GM13976 (cell line): ENCODE measurements at places on chromosomes 7 and 10.
A peak's percentile ranks its signal among the peaks of the same experiment; 100 is the strongest.

GRCh38 chr10:122311716-122312115, 40.6 kb downstream of the BTBD16 start:
- DNase-seq: no peak

GRCh38 chr10:6343305-6344010, 140.7 kb downstream of the PFKFB3 start:
- no peak for DNase-seq

GRCh38 chr10:102264371-102264770, 19.0 kb downstream of the GBF1 start:
- no peak for DNase-seq

DNA sequence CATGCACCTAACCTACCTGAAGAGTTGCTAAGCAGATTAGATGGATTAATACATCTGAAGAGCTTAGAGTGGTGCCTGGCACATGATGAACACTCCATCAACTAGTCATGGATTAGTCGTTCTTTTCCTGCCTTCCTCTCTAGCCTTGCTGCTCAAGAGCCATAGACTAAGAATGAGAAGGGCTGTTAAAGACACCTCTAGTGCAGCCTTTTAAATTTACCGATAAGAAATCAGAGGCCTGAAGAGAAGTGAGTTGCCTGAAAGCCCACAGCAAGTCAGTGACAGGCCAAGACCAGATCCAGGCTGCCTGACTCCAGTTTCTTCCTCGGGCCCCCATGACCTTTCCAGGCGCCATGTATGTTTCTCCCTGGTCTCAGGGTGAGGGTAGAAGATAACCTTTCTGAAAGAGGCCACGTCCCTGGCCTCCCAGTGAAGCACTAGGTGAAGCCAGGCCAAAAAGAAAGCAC, 6.5 kb downstream of the TSPAN15 start:
- DNase-seq: no peak

DNA sequence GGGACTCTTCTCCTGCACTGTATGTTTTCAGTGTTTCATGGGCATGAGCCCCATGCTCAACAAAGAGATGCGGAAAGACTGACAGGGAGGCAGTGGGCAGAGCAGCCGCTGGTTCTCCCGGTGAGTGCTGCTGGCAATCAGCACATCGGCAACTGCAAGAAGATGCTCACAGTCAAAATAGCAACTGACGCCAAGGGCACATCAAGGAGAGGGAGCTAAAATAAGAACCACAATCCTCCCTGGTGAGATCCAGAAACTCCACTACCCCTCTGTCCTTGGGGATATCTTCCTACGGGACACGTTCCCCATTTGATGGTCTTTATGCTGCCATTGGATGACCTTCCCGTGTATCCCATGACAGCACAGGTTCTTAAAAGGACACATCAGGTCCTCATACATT, 28.9 kb upstream of the SVIL start:
- no peak for DNase-seq

DNA sequence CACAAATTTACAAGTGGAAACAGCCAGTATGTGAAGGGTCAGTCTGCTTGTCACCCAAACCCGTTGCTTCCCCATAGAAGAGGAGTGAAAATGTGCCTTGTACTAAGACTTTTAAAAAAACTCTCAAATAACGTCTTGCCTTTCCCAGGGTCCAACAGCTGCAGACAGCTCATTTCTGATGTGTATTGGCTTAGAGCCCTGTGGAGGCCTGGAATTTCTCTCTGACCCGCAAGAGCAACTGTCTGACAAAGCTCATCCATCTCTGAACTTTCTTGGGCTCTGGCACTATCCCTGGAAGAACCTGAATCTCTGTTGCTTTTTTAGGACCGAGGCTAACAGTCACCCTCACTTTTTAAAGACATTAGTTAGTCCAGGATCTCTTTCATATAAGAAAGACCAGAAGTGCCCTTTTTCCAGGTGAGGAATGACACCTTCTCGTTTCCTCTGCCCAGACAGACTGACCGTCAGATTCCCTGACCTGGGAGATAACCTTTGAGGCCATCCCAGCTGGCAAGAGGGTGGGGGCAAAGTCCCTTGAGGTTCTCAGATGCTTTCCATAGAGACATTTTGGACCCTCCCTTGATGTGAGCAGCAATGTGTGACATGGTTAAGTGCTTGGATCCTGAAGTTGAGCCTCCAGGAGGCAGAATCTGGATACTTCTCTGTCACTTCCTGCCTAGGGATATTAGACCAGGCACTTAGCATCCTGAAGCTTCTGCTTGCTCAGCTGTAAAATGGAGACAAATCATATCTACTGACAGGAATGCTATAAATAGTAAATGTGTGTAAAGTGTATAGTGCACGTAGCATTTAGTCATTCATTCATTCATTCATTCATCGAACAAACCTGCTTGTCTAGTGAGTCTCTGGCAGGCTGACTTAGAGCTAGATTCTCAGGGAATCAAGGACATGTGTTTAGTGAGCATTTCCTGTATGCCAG, 4.5 kb upstream of the NODAL start:
- no peak for DNase-seq

DNA sequence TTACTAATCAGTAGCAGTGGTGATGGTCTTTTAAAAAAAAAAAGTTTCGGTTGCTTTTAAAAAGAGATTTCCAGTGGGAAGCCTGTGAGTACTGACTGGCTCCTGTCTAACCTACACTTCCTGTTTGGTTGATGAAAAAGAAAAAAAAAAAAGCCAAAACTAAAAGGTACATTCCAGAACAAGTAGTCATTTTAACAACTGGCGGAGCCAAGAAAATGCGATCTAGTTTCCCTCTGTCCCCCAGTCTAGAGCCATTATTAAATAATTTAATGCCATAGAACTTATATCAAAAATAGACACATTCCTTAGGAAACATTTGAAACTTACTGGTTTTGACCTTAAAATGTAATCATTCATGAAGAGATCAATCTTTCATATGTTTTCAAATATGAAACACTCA, 254.2 kb upstream of the C7orf33 start:
- no peak for DNase-seq

DNA sequence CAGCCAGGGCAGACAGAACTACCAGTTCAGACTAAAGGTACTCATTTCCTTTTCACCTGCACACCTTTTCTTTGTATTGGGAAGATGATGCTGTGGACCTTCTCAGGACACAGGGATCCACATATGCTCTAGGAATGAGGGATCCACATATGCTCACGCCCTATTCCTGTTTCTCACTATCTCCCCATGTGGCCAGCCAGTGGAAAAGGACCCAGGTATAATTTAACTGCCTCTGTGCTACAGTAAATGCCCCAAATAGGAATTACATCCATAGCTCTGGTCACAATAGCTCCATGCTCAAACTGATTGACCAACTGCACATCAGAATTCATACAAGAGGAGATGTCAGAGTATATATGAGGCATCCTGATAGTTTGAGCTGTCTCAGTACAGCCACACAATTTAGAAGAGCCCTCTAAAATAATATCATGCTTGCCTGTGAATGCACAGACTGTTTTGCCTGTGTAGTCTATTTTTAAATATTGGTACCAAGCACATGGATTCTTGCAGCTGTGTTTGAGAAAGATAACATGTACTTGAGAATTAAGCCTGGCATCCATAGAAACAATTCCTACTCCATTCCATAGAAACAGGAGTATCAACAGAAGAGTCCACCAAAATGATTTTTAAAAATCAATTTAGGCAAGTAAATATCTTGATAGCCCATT, 43.7 kb downstream of the CTTNBP2 start:
- DNase-seq: no peak

GRCh38 chr7:142508251-142508650, 241.0 kb upstream of the PRSS1 start:
- DNase-seq: no peak

GRCh38 chr10:117621795-117622420, 79.4 kb downstream of the EMX2 start:
- no peak for DNase-seq

- DNase-seq: no peak
Measured at GRCh38 chr10:116831790-116832189, 17.5 kb upstream of the ENO4 start.

DNA sequence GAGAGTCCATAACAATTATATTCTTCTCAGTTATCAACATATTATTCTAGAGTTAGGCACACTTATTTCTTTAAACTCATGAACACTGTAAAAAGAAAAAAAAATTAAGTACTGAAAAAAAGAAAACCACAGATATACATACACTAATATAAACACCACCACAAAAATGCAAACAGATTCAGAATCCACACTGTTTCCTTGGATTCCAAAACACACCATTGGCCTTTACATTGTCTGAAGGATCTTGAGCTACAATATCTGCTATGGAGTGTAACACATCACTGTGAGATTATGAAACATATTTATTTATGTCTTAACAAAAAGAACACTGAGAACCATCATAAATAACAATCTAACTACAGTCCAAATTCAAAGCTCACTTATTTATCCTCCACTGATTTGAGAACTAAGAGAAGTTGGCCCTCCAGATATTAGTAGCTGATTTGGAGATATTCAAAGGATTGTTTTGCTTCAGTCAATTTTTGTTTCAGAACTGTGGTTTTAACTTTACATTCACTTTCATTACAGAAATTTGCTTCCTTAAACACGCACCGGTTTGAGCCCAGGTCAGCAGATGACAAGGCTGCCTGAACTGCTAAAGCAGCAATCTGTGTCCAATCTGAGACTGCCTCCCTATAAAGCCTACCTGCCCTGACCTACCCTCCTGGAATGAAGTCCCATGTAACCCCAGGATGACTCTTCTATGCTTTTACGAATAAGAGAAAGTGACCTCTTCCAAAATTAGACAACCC, 47.0 kb upstream of the CDK1 start:
- DNase-seq: peak; percentile 56

- no peak for DNase-seq
Measured at GRCh38 chr10:32687546-32687945, 241.6 kb downstream of the CCDC7 start.

DNA sequence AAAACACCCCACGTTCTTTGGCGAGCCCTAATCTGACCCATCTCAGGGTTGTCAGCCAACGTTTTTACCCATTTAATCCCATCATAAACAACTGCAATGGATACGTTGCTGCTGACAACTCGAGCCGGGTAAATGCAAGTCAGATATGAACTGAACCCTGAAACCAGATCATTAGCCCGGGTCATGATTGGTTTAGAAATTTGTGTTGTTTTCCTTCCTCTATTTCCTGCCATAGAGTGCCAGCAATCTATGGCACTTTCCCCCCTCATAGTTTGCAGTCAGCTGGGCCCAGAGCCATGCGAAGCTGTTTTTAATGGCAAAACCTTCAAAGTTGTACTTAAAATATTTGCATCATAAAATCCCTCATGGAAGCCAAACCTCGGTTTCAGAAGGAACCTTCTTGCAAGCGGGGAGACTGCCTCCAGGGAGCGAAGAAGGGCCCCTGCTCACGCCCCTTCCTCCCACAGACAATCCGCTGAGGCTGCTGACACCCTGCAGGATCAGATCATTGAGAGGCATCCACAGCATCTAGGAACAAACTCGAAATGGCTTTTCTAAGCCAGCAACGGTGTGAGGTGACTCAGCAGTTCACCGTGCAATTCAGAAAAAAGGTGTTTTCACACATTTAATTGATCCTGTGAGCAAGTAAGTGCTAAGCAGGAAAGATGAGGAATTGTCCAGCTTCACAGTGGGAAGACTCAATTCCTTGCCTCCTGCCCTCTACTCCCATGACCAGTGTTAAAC, 710.1 kb downstream of the PARD3 start:
- no peak for DNase-seq

DNA sequence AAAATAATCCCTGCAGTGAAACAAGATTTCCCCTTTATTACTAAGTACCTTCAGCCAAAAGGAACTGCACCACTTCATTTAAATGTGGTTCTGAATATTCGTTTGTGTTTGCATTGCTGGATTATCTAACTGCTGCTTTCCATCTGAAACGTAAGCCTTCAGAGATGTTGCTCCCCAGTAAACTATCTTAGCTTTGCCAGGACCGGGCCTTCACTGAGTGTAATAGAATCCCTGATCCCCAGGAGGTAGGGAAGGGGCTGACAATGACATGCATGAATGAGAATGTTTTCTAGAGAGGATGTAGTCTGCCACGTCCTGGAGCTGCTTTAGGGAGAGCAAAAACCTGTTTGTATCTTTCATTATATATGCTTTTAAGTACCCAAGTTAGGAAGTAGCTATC, 19.5 kb upstream of the INSYN2A start:
- no peak for DNase-seq

DNA sequence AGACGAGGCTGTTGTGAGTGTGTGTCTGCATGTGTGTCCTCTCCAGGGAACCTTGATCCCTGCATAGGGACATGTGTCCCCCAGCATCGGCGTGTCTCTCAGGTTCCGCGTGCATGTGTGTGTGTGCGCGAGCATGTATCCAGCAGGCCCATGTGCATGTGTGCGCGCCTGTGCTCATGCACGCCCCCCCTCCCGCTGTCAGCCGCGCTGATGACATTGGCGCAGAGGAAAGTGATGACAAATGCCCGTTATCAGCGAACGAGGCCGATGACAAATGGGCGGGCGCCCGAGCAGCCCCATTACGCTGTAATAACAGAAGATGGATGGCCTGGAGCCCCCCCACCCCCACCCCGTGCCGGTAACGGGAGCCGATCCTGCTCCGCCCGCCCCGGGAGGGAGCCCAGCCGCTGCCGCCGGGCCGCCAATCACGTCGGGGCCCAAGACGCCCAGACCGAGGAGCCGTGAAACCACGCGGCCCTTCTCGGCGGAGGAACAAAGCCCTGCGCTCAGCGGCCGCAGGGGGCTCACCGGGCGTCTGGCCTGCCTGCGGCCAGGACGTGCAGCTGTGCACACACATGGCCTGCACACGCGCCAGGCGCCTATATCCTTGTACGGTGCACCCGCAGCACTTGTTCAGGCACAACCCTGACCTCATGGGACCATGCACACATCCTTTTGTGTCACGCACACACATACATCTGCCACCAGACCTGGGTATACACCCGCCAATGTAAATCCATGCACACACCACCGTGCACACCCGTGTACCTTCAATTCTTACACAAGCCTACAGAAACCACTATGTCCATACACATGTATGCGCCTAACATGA, 21.5 kb downstream of the POLL start:
- DNase-seq: peak; percentile 72

DNA sequence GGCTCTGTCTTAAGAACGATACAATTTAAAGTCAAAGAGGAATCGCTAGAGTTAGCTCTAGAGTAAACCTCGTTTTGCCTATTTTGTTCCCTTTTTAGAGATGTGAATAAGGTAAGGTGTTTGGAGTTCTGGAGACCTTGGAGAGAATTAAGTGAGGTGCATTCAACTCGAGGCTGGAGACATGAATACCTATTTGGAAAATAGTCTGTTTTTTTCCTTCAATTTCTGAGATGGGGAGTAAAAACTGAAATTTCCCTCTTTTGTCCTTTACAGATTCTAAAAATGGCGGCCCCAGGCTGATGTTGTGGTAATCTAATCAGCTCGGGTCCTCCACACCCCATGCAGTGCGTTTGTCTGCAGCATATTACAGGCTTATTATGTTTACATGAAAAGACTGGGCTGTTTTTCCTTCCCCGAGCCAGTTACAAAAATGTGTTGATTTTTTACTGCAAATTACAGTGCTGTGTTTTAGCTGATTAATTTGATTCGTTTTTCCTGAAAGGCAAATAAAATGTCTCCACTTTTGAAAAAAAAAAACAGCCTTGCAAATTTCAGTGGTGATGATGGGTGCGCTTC, 1.5 kb downstream of the KMT2E start:
- DNase-seq: no peak
